Choroid plexus epithelial cell (primary cell): ENCODE measurements at places on chromosomes 4 and X.

GRCh38 chr4:168587411-168588125 is 90.7 kb downstream of the PALLD start:
- peak; percentile 69 for DNase-seq

DNA sequence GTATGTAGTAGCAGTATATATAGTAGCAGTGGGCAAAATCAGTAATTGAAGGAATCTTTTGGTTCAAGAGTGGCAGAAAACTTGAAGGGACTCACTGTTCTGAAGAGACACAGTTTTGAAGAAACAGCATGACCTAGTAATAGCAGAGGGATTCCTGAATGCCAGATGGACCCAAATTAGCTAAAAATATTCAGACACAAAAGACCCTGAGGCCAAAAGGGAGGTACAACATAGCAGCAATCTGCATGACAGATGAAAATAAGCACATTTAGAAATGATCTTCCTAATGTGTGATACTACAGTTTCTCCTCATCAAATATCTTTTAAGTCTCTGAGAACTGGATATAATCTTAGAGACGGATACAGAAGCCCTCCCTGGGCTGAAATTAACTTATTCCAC is 536.6 kb downstream of the PPARGC1A start:
- no peak for DNase-seq

DNA sequence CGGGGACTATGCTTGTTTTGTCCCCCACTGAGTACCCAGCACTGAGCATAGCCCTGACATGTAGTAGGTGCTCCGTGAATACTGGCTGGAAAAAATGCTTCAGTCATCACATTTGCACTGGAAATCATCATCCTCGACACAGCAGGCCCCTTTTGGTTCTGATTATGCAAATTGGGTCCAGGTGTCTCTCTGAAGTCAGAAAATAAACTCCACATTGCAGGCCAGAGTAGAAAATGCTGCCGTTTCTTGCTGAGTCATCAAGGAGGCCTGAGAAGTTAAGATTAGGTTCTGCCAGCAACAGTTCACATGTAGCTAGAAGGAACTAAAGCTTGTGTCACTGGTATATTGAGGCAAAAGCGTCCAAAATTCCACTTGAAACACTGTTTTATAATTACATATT is 15.0 kb upstream of the STK32B start:
- peak; percentile 60 for DNase-seq

DNA sequence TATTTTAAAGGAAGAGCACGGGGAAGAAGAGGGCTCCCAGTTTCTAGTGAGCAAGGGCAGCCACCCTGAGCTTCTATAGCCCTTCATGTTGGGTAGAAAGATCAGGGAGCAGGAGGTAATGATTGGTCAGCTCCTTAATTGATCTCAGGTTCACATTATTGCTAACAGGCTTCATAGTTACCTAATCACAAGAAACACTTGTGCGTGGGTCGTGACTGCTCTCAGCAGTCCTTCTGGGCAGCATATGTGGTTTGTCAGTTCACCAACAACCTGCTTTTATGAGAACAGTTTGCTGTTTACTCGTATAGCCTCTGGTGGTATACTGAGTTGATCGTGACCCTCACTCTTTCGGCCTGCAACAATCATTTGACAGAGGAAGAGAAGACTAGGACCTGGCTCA is 4.7 kb upstream of the DOK7 start:
- DNase-seq: no peak

GRCh38 chr4:139134403-139134802 is 42.6 kb downstream of the ELF2 start:
- no peak for DNase-seq

DNA sequence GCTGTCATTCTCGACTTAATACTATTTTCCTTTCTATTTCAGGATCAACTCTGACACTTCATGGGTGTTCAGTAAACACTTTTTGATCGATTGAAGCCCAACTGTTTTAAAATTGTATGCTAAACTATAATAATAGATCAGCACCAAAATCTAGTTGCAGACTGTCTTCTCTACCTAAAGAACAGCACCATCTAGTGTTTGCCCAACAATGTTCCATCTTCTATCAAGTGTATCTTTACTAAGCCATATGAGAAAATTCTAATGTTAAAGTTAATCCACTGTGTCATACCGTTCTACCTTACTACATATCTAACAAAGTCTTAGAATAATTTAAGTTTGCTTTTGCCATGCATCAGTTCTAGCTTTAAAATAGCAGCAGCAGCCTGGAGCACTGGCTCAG is 113.0 kb upstream of the PRDX4 start:
- DNase-seq: peak; percentile 75

DNA sequence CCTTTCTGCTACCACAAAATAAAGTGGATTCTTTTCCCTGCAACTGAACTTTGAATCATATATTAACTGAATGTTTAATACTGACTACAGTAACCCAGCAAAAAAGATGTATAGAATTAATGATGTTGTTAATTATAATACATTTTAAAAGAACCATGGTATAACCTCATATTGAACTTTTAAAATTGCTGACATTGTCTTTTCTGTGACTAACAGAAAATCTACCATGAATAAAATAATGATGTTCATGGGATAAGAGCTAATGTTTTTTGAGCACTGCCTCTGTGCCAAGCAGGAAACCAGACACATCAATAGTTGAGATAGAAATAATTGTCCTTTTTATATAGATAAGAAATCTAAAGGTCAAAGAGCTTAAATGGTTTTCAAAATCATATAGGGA is 691.9 kb downstream of the PDHA2 start:
- no peak for DNase-seq

DNA sequence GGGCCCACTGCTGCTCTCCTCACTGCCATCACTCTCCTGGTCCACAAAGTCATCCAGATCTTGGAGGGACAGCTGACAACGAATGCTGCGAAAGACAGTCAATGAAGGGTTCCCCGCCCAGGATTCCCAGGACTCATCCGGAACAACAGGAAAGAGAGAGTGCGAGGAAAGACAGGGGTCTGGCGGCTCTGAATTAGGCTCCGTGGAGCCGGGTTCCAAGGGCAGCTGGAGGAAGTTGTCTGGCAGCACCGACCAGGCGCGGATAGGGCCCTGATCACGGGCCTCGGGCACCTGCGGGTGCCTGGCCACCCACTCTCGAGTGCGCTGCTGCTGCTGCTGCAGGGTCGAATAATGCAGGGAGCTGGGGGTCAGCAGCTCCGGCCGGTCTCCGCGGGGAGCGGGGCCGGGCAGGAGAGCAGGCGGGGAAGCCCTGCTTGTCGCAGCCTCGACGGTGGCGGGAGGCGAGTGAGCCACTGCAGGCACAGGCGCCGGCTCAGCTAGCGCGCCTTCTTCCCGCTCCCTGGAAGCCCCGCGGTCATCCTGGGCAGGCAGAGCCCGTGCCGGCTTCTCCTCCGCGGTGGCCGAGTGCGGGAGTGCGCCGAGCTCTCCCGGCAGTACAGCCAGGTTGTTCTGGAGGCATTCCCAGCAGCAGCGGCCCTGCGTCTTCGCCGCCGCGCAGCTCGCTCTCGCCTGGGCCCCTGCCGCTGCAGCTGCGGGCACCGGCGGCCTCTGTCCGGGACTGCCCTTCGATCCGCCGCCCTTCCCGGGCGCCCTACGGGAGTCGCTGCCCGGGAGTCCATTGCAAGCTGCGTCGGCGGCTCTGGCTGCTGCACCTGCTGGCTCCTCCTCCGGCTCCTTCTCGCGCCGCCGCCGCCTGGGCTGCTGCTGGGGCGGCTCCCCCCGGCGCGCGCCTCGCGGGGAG is 1.1 kb downstream of the SOWAHB start:
- peak; percentile 23 for DNase-seq

DNA sequence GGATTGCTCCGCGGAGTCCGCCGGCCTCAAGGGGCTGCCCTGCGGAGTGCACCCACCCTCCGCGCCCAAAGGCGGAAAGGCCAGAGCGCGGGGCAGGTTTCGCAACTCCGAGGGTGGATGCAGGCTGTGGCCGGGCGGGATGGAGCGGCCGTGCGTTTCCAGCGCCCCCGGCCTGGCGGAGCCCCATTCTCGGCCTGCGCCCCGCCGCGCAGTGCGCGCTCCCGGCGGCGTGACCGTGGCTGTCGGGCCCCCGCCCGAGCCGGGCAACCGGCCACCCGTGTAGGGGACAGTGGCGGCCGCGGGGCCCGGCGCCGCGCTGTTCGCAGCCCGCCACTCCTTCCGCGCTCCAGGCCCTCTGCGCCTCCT is 331 bp downstream of the SETD7 start:
- no peak for DNase-seq

- peak; percentile 96 for DNase-seq
Observed at GRCh38 chr4:56301181-56301996, 85.9 kb downstream of the AASDH start.

DNA sequence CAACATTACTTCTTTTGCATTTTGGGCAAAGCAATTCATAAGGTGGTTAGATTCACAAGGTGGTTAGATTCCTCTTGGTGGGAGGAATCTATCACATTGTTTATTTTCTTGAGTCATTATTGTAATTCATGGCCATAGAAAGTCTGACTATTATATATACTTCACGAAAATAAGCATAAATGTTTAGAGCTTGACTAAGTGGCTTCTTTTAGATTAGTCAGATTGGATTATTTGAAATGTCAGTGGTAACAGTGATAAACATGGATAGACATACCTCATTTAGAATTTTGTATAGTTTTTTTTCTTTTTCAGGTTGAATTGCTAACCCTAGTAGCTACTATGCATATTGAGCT is 24.9 kb upstream of the DYNLT3 start:
- no peak for DNase-seq

DNA sequence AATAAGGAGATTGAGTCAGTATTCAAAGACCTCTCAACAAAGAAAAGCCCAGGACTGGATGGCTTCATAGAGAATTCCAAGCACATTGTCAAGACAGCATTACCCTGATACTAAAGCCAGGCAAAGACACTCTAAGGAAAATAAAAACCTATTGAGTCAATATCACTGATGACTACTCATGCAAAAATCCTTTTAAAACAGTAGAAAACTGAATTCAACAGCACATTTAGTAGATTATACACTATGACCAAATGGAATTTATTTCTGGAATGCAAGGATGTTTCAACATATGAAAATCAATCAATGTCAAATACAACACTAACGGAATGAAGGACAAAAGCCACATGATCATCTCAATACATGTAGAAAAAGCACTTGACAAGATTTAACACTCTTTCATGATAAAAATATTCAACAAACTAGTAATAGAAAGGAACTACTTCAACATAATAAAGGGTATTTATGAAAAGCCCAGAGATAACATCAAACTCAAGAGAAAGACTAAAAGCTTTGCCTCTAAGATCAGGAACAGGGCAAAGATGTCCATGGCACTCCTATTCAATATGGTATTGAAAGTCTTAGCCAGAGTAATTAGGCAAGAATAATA is 633.3 kb downstream of the ANKRD50 start:
- no peak for DNase-seq

DNA sequence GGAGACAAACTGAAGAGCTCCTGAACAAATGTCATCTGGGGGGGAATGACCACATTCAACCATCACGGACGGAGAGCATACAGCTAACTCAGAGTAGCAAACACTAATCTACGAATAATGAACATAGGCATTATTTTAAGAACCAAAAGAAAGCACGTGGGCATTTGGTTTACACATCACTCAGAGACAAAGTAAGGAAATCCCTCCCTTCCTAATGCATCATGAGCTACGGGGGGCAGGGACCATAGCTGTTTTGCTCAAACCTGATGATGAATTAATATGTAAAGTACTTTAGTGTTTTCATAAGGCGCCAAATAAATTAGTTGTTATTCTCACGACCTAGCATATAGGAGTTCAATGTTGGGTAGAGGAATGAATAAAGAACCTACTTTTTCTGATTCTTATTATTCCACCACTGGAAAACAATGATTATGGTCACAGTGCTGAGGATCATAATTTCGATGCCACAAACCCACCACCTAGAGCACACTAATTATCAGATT is 11.7 kb upstream of the TMEM156 start:
- DNase-seq: peak; percentile 83

GRCh38 chr4:79175716-79176115 is 150.1 kb downstream of the NAA11 start:
- DNase-seq: no peak

DNA sequence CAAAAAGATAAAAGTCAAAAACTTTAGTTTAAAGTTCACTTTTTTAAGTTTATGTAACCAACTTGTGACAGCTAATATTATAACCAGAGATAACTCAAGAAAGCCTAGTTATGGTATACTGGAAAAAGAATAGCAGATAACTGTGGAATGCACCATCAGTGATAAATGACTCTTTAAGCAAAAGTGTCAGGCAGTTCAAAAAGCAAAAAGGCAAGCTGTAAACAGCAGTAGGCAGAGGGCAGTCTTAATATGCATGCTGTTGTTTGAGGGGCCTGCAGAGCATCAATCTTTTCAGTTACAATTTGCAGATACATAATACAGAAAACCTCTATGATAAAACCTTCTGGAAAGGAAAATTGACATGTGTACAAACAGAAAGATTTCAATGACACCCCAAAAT is 81.8 kb upstream of the JADE1 start:
- no peak for DNase-seq

DNA sequence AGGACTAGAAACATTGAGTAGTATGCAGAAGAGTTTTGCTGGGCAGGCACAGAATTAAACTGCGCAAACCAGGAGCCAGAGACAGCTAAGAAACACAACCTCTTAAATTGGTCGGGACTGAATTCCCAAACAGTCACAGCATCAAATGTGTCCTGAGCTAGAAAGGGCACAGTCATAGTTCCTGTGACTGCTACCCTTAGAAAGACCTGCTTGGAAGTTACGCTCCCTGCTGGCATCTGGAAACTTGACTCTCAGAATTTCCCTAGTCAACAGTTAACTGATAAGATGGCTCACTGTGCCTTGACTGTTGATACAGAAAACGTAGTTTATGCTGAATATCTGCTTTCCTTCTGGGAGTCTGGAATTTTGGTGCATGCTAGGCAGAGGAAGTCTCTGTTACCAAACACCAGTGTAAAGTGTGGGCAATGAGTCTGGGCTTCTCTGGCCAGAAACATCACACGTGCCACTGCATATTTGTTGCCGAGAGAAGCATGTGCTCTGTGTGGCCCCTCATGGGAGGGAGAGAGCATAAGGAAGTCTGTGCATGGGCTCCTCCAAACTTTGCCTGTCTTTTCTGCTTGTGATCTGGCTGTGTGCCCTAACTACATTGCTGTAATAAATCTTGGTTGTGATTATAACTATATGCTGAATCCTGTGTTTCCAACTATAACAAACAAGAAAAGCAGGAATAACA is 11.6 kb upstream of the EOLA2 start:
- DNase-seq: no peak

DNA sequence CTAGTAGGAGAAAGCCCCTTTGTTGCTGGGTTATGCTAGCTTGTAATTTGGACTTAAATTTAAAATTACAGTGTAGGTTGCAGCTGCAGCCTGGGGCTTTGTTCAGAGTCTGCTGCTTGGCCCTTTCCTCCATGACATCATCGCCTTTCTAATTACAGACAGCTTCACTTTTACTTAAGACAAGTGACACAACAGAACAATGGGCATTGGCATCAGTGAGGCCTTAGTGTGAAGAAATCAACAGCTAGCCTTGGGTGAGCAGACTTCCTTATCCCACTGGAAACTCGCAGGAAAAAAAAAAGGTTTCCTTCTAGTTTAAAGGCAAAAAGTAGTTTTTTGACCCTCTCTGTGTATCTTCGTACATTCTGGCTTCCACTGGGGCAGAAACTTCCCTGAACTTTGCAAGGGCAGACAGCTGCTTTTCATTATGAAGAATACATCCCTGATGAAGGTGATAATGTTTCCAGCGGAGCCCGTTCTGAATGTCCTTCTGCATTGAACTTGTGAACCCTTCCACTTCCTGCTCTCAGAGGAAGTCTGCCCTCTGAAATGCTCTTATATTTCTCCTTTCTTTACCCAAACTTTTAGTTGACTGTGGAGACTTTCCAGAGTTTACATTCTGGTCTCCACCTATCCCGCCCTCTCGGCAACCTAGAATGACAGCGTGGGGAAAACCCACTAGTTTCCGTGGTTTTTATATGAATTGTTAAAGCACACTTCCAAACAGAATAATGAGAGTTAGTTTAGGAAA is 123.2 kb upstream of the FAM9C start:
- peak; percentile 60 for DNase-seq
